Kasumi-1 (cell line): ENCODE measurements at places on chromosomes 3 and 15.

GRCh38 chr3:130462089-130462488 lies 54.9 kb upstream of the COL6A6 start:
- no peak for DNase-seq

DNA sequence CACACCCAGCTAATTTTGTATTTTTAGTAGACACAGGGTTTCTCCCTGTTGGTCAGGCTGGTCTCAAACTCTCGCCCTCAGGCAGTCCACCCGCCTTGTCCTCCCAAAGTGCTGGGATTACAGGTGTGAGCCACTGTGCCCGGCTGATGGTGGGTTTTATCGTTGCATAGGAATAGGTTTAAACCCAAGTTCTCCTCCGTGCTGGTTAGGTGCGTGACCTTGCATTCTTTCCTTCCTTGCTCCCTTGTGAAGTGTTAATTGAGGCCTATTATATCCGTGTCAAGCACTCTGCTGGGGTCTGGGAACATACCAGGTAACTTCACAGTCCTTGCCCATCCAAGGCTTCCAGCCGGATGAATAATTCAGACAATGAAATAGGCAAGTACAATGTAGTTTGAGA lies 19.3 kb upstream of the ETV5 start:
- DNase-seq: no peak

GRCh38 chr3:127151992-127152650 lies 40.8 kb upstream of the PRR23E start:
- no peak for DNase-seq

GRCh38 chr15:30877070-30877469 lies 26.6 kb upstream of the FAN1 start:
- no peak for DNase-seq

- no peak for DNase-seq
Measured at GRCh38 chr3:69510481-69511030, 124.7 kb upstream of the FRMD4B start.

GRCh38 chr3:102398176-102398575 lies 36.6 kb upstream of the ZPLD1 start:
- no peak for DNase-seq

DNA sequence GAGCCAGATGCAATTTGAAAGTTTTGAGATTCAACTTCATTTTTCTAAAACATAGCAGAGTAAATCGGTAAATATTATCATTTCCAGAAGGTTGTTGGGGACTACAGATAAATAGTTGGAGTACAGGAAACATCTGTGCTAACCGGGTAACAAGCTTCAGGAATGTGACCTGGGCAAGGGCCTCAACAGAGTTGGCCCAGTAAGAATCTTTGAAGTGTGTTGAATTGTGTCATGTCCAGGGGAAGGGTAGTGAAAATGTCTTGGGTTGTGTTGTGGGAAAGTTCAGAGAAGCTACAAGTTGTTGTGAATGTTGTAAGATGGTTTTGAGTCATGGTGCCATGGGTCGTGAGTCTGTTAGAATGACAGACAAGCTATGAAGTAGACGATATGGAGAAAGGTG lies 35.7 kb downstream of the SQOR start:
- no peak for DNase-seq

GRCh38 chr3:20890111-20890519 lies 704.1 kb upstream of the SGO1 start:
- DNase-seq: no peak

DNA sequence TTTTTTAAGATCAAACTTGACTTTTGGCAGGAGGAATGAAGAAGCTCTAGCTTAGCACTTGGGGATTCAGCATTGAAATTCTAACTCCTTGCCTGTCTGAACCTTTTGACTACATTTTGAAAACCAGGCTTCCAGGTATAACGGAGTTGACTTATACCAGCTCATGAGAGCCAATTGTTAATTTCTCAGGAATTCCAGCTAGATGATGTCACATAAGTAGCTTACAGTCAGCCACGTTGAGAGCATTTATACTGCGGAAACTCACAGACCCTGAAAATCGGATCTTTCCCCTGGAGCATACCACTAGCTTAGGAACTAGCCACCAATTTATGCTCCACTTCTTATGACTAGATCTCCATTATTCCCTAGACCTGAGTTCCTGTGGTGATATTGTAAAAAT lies 321.4 kb upstream of the DPH6 start:
- no peak for DNase-seq

- no peak for DNase-seq
Measured at GRCh38 chr3:135779590-135780235, 185.8 kb upstream of the PPP2R3A start.

GRCh38 chr3:113771993-113772392 lies 25.2 kb downstream of the ATP6V1A start:
- DNase-seq: no peak

- DNase-seq: no peak
Measured at GRCh38 chr3:126835472-126836219, 131.6 kb downstream of the CHCHD6 start.

DNA sequence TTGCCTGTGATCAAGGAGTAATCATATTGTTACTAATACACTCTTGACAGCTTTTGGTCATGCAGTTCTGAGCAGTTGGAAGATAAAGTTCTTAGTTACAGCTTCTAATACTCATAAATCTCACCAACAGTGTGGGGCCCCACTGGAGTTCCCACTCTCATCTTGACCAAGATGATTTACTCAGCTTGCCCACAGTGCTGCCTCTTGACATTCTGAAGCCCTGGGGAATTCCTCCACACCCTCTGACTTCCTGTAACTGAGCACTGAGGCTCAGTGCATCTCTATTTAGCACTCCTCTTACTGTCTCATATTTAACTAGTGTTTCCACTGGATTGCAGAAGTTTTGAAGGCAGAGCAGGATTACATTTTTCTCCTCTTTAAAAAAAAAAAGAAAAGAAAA lies 1.9 kb upstream of the ARL6IP5 start:
- DNase-seq: peak; percentile 63

GRCh38 chr3:23751212-23751723 lies 54.5 kb upstream of the UBE2E1 start:
- DNase-seq: no peak
